ENCODE measurements at places on chromosomes 13 and 19.

DNA sequence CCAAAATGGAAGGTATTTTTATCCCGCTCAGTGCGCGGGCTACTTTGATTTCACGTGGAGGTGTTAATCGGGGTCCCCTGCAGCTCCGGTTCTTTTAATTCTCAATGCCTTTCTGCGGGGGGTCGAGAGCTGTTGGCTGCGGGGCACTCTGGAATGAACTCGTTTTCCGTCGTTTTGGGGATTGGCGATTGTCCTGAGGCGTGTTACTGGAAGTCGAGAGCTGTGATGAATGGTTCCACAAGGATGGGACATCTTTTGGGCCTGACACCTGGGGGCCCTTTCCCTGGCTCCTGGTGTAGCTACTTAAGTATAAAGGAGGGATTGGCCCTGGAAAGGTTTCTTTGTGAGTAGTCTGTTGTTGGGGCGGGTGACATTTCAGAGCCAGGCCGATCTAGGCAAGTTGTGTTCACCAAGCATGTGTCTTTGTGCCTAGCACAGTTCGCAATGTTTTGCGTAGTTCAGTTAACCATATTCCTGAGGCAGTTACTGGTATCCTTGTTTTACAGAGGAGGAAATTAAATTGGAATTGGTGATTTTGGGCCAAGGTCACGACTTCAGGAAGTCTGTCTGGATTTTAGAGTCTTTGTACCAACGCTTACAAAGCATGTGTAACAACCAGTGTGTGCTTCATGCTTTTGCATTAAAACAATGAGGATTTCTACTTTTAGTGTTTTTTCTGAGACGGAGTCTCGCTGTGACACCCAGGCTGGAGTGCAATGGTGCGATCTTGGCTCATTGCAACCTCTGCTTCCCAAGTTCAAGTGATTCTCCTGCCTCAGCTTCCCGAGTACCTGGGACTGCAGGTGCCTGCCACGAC, 846 bp downstream of the RPL13A start:
- DNase-seq = no peak

DNA sequence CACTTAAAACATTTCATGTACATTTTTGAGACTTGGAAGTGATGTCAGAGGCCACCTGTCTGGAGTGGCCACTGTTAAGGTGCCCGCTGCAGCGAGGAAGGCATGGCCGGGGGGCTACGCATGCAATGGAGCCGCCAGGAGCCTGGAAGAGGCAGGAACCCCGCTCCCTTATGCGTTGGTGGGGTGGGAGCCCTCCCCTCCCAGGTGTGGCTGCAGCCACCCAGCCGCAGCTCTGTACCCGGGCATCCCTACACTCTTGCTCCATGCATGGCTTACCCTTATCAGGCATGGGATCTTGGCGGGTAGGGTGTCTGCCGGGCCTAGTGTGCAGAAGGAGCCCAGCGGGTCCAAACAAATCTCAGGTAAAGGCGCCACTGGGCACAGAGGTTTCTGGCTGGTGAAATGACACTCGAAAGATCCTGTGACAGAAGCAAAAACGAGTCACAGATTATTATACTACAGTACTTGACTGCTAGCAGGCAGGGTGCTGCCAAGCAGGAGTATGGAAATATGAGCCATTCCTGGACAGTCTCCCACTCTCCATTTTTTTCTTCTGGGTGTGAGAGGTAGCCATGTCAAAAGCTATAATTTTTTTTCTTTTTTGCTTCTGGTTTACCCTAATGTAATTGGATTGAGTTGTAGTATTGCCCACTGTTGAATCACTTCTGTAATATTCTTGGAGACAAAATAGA, 1606.3 kb upstream of the MIR17HG start:
- no peak for DNase-seq

DNA sequence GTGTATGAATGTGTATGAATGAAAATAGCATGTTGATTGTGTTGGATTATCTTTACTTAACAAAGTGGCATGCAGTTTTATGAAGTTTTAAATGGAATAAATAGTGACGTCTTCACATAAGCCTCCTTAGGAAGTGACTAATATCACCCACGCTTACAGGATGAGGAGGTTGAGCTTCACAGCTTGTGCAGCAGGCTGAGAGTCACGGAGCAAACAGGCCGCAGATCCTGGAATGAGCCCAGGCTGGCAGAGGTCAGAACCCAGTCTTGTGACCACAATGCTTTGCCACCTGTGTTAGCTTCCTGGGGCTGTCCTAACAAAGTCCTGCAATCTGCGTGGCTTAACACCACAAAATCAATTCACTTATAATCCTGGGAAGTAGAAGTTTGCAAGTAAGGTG, 20.8 kb downstream of the LAIR2 start:
- no peak for DNase-seq

GRCh38 chr13:30346153-30346788, 38.9 kb upstream of the KATNAL1 start:
- no peak for DNase-seq

DNA sequence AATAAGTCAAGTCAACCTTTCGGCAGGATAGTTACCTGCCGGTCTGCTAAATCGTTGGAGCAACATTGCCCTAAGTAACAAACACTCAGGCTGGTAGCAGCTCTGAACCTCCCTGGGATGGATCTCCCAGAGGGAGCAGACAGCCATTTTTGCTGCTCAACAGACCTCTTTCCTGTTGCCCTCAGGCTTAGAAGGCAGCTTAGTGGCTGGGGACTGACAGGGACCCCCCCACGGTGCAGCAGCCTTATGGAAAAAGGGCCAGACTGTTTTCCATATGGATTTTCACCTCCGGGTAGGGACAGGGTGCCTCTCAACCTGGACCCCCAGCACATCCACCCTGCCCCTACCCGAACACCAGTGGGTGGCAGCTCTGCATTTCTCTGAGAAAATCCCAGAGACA, 49.7 kb downstream of the UBL3 start:
- no peak for DNase-seq

DNA sequence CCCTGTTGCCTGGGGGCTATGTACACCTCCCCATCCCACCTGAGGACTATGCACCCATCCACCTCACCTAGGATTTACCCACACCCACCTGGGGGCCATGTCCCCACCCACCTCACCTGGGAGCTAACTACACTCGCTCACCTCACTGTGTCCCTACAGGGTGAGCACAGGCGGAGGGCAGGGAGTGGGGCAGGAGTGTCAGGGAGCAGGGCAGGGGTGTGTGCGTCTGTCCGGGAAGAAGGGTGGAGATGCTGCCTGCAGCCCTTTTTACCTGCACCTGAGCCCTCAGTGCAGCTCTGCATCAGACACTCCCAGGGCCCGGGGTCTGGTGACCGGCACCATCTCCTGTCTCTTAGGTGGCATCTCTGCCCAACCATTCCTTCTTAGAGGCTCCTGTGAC, 10.6 kb upstream of the CPAMD8 start:
- no peak for DNase-seq

DNA sequence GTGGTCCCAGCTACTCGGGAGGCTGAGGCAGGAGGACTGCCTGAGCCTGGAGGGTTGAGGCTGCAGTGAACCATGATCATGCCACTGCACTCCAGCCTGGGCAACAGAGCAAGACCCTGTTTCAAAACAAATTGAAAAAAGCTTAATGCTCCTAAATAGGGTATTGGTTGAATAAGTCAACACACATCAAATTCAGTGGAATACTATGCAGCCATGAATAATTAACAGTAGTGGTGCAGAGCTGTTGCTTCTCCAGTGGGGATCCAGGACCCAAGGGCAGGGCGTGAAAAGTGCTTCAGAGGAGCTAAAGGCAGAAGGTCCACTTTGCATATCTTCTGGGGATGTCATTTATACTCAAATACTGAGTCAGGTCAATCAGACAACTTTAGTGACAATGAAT, 18.2 kb downstream of the SIGLEC8 start:
- no peak for DNase-seq

GRCh38 chr19:5714816-5715215, 5.1 kb downstream of the LONP1 start:
- no peak for DNase-seq

DNA sequence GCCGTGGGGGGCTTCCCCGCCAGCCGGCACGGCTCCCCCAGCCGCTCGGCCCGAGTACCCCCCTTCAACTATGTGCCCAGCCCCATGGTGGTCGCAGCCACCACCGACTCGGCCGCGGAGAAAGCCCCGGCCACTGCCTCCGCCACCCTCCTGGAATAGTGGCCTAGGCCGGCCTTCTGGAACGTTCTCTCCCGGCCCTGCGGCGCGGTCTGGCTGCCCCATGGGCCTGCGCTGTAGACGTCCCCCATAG, 9.0 kb downstream of the C19orf25 start:
- no peak for DNase-seq

- DNase-seq = peak; percentile 53
These were observed 9.8 kb upstream of the ARRDC2 start for GRCh38 chr19:17997969-17998826.

DNA sequence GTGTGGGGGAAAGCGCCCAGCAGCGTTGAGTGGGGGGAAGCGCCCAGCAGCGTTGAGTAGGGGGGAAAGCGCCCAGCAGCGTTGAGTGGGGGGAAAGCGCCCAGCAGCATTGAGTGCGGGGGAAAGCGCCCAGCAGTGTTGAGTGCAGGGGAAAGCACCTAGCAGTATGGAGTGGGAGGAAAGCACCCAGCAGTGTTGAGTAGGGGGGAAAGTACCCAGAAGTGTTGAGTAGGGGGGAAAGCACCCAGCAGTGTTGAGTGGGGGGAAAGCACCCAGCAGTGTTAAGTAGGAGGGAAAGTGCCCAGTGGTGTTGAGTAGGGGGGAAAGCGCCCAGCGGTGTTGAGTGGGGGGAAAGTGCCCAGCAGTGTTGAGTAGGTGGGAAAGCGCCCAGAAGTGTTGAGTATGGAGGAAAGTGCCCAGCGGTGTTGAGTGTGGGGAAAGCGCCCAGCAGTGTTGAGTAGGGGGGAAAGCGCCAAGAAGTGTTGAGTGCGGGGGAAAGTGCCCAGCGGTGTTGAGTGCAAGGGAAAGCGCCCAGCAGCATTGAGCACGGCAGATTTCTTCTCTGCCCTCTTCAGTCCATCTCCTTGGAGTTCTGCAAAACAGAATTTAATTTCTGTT, 138.4 kb downstream of the ATP11A start:
- no peak for DNase-seq

DNA sequence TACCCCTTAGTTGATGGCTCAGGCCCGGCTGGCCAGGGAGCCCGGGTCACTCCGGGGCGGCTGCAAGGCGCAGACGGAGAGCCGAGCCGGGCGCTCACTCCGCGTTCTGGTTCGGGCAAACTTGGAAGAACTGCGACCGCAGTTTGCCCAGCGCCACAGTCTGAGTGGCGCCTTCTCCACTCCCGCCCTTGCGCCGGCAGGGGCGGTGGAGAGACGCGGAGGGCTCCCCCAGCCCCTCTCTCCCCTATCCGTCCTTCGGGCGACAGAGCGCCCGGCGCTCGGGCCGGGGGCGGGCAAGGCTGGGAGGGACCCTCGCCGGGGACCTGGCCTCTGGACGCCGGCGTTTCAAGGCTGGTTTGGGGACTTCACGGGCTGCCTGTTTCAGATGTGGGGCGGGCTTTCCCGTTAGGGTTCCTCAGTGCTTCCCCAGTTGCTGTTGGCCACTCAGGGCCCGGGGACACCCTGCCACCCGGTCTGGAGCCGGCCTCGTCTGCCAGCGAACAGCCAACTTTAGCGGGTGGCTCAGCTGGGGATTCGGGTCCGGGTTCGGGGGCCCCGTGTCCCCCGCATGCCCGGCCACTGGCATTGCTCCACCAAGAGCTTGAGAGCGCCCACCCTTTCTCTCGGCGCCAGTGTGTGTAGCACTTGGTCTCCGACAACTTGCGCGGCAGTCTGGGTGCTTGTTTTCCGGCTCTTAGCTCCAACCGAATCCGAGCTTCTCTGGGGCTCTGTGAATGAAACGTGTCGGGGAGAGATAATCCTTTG, 1.5 kb downstream of the GPC6 start:
- peak; percentile 92 for DNase-seq

All from small intestine (tissue), 16 donors.